Activated T-cell treated with anti-CD3 and anti-CD28 coated beads for 4 hours (primary cell): ENCODE measurements at places on chromosomes 7 and 10.

GRCh38 chr7:155762655-155763054 is 49.6 kb downstream of the SHH start:
- no peak for DNase-seq

DNA sequence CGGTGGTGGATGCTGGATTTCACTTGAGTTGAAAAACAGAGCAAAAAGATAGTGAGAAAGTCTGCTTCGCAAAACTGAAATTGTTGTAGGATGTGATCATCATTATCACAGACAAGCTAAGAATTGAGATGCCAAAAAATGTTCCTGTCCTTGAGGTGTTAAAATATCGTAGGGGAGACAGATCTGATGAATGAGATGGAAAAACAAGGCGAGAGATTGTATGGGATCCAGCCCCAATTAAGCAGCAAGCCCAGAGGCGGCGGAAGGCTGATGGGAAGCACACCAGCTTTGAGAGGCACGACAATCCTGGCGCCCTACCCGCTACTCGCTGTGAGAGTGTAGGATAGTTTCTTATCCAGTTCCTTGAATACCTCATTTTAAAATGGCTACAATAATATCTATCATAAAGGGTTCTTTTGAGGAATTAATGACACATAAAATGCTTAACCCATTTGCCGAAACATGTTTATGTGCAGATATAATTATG is 131.1 kb upstream of the PTN start:
- DNase-seq, result no peak

GRCh38 chr10:118840071-118840775 is 85.5 kb upstream of the CACUL1 start:
- peak; percentile 17 for DNase-seq

- no peak for DNase-seq
These were observed 102.7 kb downstream of the ZNF248 start for GRCh38 chr10:37754538-37755323.

DNA sequence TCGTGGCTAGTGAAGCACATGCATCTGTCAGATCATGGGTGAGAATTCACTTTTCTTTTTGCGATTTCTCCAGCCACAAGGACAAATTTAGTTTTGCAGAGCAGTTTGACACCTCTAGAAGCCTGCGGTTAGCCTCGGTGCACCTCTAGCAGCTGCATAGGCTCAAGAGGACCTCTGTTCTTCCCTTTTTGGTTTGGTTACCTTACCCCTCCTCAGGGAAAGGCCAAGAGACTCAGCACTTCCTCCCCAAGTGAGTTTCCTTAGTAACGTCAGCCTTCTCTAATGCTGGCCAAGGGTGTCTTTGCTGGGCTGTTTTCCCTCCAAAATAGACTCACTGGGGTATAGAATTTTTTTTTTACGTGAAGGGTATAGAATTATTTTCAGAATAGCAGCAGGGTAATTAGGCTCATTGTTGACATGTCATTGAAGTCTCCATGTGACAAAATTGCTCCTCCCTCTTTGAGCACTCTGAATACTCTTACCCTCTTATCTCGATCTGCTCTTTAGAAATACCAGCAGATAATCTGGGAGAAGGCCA is 97.8 kb downstream of the AUTS2 start:
- DNase-seq, result no peak

- no peak for DNase-seq
These were observed 17.1 kb downstream of the CDNF start for GRCh38 chr10:14820775-14821154.

GRCh38 chr7:67725423-67725822 is 728.8 kb downstream of the TYW1 start:
- DNase-seq, result no peak

DNA sequence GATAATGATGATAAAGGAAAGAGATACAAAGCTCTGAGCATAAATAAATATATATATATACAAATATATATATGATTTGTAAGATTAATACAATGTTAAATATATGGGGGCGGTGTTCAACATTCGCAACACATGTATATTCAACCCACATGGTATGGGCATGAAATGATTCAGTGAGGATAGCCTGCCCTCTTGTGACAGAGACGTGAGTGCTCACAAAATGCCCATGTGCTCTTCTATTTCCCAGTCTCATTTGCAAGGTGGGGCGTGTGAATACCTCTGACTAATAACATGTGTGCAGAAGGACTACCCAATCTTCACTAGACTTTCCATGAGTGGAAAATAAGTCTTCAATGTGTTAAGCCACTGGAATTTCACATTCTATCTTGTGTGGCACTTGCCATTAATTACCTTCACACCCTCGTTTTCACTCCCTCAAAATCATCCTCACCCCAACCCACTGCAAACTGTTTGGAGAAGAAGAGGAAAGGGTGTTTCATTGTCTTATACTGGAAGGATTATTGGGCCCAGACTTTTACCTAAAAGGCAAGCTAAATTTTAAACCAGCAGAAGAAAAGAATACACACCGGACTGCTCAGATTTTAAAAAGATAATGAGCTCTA is 26.9 kb downstream of the ASAH2 start:
- DNase-seq, result peak; percentile 2

DNA sequence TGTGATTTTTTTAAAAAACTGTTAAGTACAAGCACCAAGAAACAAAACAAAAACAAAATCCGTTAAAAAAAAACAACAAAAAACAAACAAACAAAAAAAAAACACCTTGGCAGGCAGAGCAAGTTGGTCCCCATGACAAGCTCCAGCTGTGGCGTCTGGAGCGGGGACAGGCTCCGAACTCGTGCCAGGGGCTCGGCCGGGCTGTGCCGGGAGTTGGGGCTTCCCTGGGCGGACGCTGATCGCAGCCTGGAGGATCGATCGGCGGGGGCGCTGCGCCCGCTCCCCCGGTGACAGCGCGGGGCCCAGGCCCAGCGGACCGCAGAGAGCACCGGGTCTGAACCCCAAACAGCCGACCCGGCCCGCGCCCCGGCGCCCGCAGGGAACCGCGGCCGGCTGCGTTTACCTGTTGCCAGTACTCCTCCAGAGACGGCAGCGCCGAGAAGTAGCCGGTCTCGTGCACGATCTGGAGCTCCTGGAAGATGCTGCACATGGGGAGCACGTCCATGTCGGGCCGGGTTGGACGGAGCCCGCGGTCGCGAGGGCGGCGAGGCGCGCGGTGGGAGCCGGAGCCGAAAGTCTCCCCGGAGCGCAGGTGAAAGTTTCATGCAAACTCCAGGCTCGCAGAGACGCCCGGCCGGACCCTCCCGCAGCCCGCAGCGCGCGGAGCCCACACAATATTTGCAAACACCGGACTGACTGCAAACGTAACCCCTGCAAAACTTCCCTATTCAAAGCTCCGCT is at the start of gene KLF6:
KLF6 (minus strand) TSS at position 700 of the 741 bp plus-strand sequence; CDS start at position 505, 195 bp downstream.
- no peak for DNase-seq

GRCh38 chr10:75982611-75983369 is 551.4 kb downstream of the LRMDA start:
- DNase-seq, result no peak

DNA sequence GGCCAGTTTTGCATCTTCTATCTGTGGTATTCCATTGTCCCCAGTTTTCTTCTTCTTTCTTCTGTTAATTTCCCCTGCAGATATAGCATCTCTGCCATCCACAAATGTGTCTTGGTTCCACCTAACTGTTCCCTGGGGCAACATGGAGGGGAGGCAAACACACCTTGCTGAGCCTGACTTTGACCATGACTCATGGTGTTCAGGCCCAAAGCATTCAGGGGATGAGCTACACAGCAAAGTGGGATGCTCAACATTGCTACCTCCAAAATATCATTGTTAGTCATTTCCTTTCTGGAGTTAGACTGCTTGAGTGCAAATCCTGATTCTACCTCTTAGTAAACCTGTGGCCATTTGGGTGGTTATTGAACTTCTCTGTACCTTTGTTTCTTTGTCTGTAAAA is 542.7 kb downstream of the LRMDA start:
- no peak for DNase-seq

DNA sequence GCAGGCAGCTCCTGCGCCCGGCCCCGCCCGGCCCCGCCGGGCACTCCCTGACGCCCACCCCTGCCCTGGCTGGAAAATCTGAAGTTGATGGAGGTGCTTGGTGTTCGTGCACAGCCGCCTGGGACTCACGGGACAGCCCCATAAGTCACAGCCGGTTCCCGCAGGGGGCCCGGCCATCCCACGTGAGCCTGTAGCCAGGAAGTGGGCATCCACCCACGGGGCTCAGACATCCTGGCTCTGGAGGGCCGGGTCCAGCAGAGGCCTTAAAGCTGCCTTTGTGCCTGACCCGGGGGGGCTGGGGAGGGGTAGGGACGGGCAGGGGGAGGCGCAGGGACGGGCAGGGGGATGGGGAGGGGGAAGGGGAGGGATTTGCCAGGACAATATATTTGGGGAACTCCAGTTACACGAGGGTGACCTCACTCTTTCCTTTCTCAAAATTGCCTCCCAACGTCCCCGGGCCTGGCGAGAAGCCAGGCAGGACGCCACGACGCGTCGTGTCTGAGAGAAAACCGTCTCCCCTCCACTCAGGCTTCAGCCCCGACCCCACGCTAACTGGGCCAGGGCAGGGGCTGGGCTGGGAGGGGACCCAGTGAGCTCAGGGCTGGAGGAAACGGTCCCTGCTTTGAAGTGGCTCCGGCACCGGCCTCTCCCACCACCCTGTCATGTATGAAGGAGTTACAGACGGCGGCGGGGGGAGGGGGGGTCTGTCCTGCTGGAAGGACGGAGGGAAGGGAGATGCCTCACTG is 82.1 kb upstream of the PDGFA start:
- DNase-seq, result peak; percentile 83

DNA sequence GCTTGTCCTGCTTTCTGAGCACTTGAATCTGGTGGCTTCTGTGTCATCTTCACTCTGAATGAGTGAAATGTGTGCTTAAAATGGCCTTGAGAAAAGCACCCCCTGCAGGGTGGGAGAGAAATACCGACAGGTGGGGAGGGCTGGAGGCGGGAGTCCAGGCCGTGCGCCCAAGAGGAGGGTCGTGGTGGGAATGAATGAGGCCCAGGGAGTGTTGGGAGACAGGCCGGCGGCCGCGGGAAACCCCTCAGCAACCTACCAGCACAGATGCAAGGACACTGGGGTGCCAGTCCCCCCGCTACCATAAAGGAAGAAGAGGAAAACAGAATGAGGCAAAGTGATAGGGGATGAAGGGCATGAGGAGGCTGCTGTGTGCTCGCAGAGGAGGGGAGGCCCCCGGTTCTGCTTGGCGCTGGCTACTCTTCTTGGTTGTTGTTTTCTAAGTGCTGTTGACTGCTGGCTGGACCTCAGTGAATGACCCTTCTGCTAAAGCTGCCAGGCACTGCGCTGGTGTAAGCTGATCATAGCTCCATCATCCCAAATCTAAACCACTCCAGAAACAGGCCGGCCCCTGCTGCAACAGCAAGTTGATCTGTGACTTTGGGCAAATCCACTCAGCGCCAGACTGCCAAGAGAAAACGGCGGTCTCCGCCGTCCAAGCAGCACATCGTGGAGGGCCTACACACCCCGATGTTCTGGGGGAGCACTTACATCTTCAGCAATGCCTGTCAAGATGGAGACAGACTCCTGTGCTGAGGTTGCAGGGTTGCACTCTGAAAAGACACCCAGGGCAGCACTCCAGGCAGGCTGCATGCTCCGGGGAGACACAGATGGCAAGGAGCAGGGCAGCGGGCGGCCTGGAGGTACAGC is 378.5 kb downstream of the DNAJB6 start:
- no peak for DNase-seq

DNA sequence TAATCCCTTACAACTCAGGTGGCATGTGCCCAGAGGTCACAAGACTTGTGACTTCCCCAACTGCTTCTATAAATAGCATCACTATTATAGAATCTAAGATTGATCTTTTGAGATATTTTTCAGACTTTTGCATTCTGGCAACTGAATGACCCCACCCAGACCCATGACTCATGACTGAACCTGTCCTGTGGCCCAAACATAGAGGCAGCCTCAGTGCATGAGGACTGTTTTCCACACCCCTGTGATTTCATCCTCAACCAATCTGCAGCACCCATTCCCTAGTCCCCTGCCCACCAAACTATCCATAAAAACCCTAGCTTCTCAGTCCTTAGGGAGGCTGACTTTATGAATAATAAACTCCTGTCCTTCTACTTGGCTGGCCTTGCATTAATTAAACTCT is 84.5 kb downstream of the MICU1 start:
- no peak for DNase-seq

DNA sequence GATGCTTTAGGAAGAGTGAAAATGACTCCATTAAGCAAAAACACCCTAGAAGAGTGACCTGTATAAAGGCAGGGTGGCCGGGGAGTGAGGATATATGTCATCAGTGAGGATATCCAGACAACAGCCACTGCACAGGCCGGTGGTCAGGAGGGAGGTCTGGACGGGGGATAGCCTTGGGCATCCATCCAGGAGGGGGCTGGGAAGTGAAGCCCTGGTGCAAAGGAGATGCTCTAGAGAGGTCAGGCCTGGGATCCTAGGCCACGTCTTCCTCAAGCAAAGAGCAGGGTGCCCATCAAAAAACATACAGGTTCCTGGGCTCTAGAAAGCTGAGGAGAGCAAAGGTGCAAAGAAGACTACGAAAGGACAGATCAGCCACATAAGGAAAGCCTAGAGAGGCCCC is 25.6 kb downstream of the FAM171A1 start:
- DNase-seq, result no peak
